ENCODE measurements at places on chromosomes 6 and 20.
A peak's percentile ranks its signal among the peaks of the same experiment; 100 is the strongest.

DNA sequence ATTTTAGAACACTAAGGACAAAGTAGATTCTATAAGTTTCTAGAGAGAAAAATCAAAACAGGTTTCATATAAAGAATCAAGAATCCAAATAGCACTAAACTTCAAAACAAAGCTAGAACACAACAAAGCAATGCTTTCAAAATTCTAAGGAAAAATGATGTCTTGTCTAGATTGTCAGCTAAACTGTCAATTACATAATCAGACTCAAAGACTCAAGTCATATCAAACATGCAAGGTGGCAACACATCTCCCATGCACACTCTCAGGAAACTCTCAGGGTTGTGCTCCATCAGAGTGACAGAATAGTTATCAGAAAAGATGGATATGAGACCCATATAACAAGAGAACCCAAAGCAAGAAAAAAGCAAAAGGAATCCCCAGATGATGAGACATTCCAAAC lies 23.9 kb downstream of the HACE1 start:
- no peak for DNase-seq

DNA sequence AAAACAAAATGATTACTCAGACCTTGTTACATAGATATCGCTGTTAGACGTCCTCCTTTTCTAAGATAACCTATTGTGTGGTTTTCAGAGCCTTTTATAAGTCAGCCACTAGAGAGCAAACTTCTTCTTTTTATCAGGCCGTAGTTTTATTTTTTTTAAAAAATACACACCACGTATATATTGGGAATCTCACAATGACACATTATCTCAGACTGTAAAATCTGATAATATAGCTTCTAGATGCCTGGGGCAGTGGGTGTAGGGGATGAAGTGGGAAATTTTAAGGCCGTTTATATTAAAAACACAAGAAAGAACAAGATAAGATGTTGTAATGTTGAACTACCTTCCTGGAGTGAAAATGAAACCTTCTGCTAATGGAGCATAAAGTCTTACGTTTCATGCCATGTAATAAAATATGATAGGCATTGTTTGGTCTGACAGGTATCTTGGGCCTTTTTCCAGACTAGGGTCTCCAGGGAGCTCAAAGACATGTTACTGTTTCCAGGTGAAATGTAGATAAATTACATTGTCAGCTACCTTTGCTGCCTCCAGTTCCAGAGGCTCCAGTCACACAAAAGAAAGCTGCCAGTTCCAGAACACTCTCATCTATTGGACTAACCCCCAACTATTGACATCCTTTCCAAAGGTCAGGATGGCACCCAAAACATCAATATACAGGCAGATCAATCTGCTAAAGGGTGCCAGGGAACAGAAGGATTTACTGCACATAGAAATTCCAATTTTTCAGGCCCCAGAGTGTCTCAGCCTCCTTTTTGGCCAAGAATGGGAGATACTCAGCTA lies 130.2 kb upstream of the AKIRIN2 start:
- no peak for DNase-seq

GRCh38 chr6:56570413-56571359 lies 72.0 kb downstream of the DST start:
- DNase-seq, result no peak

DNA sequence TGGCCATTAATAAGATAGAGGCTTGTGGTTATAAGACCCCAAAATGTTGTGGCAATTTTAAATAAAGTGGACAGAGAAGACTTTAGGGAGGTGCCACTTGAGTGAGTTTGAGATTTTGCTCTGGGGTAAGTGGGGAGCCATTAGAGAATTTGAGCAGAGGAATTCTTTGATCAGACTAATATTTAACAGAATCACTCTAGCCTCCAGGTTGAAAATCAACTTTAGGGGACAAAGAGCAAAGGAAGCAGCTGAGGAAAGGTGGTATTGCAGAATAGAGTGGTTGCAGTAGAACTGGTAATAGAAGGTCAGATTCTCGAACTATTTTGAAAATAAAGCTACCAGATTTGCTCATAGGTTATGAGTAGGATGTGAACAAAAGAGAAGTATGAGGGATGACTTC lies 50.7 kb upstream of the RNF146 start:
- DNase-seq, result no peak

DNA sequence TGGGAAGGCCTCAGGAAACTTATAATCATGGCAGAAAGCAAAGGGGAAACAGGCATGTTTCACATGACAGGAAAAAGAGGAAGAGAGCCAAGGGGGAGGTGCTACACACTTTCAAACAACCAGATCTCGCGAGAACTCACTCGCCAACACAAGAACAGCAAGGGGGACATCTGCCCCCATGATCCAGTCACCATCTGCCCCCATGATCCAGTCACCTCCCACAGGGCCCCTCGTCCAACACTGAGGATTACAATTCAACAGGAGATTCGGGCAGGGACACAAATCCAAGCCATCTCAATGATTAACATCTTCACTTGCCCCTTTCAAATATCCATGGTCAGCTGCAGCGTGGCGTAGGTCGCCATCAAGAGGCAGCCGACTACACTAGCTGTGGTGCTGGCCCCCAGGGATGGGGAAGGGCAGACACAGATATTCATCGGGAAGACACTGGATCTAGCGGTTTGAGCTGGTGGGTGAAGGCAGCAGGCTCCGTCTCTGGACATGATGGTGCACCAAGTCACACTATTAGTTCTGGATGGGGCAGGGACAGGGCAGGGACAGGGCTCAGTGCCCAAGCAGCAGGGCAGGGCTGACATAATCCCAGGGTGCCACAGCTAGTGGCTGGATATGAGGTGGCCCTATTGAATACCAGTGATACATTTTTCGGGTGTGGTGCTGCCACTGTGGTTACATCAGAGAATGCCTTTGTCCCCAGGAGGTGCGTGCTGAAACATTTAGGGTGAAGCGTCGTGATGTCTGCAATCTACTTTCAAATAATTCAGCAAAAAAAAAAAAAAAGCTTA lies 31.6 kb downstream of the TUBB2B start:
- DNase-seq, result no peak

DNA sequence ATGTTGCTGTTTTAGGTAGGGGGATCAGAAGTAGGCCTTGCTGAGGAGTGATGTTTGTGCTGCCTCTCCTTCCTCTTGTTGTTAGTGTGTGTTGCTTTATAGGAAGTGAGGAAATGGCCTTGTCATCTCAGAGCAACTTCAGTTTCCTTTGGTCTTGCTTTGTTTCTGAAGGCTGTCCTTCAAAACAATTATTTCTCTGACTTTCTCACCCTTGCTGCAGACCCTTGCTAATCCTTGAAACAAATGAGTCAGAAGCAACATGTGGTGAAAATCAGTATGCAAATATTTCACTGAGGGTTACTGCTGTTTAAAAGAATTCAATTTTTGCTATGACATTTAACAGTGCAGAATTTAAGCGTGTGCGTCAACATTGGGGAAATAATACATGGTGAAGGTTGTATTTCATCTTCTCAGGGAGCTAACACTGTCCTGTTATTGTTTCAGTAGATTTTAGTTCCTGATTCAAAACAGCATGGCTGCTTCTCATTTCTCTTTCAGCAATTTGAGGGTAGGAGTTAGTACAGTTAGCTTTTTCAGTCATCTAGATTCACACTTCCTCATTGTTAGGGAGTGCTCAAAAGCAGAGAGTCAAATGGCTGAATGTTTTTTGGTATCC lies 13.8 kb downstream of the RNF144B start:
- no peak for DNase-seq

DNA sequence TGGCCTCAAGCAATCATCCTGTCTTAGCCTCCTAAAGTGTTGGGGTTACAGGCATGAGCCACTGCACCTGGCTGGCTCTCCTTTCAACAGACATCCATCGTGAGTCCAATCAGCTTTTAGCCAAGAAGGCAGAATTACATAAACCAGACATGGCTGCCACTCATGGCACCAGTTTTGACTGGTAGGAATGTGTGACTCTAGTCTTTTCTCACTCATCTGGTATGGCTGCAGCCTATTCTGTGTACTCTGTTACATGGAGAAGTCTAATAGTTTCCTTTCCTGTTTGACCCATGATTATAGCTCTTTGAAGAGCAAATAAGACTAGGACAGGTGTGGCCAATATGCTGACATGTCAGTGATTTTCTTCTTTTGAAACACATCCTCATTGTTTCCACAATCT lies 27.0 kb upstream of the RNF144B start:
- no peak for DNase-seq

DNA sequence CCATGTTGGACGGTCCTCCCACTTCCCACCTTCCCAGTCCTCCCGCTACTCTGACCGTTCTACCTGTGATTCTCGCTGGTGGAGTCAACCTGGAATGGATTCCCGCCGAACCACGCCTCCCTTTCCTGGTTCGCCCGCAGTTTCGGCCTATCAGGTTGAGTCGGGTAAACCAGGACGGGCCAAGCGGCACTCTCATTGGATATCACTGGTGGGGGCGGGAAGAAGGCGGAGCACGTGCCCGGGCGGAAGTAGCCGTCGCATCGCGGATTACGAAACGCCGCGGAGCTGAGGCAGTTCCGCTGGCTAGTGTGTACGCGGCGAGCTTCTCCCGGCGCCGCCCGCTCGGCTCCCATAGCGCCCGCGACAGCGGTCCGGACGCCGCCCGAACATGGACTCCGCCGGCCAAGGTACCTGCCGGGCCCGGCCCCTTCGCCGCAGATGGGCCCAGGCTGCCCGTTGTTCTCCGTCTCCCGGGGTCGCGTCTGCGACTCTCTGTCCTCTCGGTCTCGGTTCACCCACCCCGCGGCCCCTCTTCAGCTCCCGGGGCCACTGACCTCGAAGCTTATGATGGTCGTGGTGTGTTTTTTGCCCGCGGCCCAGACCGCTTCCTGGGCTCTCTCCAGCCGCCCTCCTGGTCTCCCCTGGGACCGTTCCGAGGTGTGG lies at the start of gene TPD52L2:
TSS of gene TPD52L2 (plus strand) at position 293 of the 663 bp plus-strand sequence. CDS start at position 389, 96 bp downstream.
- peak; percentile 96 for DNase-seq

- no peak for DNase-seq
These were observed 59.1 kb upstream of the NT5E start for GRCh38 chr6:85390775-85391174.

DNA sequence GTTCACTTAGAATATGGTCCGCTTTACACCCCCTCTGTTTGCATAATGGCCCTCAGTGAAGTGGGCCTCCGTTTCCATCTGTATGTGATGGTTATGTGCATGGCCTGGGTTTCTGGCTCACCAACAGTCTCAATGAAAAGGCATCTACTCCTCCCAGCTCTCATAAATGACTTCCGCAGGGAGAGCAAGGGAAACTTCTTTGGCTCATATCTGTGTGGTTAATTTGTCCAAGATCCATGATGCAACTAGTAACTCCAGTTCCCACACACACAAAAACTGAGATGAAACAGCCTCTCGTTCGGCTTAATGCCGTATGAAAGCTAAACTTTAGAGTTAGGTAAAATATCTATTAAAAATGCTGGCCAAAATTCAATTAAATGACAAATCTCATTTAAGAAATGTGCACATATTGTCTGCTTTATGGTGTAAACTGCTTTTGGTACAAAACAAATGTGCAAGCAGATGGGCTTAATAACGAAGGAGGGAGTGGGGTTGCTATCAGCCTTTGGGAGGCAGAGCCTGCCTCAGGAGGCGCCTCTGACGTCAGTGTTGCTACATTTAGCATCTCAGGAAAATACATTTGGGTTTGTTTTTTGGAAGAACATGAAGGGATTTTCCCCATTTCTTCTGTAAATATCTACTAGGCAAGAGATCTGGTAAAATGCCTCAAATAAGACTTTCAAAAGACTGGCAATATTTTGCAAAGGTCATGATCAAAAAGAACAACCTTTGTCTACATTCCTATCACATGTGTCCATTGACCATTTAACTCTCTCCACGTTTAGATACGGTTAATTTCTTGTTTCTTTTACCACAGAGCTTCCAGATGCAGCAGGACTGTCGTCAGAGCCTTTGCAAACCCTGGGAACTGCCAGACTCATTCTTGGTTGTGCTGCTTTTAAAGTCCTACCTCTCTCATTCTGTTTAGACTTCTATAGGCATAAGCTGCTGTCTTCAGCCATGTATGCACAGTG lies 96.8 kb downstream of the ARMC2 start:
- no peak for DNase-seq

DNA sequence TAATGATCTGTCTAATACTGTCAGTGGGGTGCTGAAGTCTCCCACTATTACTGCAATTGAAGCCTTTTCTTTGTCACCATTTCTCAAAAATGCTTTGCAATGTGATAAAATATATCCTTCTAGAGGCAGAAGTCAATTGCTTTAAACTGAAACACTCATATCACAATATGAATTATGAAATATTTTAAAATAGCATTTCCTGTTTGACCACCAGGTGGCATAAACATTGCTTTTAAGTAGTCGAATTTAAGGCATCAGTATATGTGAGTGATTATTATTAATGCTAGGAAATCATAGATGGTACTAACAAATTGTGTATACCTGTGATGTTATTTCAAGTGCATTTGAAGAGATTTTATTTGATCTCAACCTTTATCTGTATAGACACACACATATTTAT lies 87.5 kb downstream of the MEI4 start:
- no peak for DNase-seq

DNA sequence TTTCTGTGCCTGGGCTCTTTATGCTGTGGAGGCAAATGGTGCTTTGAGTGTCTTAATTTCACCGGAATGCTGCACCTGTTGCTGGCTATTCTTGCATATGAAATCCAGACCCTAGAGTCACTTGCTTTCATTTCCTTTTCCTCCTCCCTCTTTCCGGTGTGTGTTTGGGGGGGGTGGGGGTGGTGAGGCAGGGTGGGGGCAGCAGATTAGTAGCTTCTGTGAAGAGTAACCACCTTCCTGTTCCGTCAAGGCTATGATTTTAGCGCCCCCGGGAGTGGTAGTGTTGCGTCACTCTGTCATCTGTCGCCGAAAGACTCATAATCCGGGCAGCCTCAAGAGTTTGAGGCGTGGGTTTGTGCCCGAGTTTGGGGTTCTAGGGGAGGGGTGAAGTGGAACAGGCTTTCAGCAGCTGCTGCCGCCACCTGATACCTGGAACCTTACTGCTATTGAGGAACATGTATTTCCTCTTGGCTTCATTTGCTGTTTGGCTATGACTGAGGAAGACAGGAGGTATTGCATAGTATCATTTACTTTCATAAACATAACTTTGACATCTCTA lies 49.1 kb downstream of the UTRN start:
- no peak for DNase-seq

All from right renal cortex interstitium (tissue), 3 donors.